Activated T-helper 9 cell treated with anti-CD3 and anti-CD28 coated beads, Interleukin-2, amount 50 U/mL, for 16 hours (primary cell): ENCODE measurements at places on chromosomes 5 and 9.

- DNase-seq: no peak
Measured at GRCh38 chr5:27472000-27472763, 433.8 kb upstream of the CDH9 start.

DNA sequence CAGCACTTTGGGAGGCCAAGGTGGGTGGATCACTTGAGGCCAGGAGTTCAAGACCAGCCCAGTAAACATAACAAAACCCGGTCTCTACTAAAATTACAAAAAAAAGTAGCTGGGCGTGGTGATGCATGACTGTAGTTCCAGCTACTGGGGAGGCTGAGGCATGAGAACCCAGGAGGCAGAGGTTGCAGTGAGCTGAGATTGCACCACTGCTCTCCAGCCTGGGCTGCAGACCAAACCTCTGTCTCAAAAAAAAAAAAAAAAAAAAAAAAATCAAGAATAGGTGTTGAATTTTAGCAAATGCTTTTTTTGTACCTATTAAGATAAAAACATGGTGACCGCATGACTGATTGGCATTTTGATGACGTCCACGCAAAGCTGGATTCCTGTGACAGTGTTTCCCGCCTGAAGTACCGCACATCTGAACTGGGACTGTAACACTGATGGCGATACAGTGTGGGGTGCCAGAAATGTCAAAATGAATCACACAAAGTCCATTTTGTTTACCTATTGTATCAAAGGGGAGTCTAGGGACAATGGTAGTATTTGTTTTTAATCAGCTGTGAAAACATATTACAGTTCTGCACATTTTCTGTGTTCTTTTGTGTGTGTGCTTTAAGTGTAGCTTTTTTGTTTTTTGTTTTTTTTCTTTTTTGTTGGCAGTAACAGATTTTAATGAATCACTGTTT lies 23.2 kb upstream of the TBC1D9B start:
- no peak for DNase-seq

- DNase-seq: no peak
Measured at GRCh38 chr5:159031513-159031912, 68.2 kb downstream of the EBF1 start.

- DNase-seq: no peak
Measured at GRCh38 chr5:133603711-133604110, 8.6 kb downstream of the FSTL4 start.

- no peak for DNase-seq
Measured at GRCh38 chr9:131477367-131477766, 25.4 kb upstream of the POMT1 start.
